ENCODE measurements at places on chromosomes 16 and 17.

GRCh38 chr16:50909831-50910735, 168.2 kb downstream of the CYLD start:
- no peak for DNase-seq

DNA sequence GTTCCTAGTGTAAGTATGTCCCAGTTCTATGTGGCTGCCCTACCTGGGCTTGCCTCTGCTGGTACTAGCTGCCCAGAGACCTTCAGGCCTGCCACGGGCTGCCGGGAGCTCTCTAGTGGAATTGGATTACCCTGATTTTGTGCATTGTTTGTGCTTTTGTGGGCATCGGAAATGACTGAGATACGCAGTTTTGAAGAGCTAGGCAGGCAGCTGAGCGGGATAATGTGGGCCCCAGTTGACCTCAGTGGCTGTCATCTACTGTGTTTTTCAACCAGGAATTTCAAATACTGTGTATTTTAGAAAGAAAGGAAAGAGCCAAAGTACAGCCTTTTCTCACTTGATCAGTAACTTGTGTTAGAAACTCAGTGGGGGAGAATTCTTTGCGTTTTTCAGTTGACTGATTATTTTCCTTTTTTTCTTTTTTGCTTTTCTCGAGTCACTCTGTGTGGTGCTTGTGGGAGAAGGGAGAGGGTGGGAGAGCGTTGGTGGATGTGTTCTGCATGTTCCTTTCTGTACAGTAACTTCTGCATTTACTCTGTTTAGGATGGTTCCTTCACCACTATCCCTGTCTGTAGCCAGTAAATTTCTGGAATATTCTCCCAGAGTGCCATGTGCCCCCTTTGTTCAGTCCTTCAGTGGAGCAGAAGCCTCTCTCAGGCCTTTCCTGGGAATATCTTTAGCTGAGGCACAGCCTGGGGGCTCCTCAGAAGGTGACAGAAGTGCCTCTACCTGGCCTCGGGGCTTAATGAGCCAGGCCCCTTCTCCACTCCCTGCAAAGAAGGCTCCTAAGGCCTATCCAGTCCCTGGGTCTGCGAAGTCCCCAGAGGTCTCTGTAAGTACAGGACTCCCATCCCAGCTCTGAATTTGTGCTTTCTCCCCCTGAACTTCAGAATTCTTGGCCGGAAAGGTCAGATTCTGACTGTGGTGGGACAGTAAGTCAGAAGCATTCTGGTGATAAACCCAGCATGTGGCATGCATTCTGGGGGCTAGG, 15.0 kb upstream of the SLC12A3 start:
- peak; percentile 86 for DNase-seq

GRCh38 chr16:48204825-48205151, 39.3 kb upstream of the LONP2 start:
- DNase-seq = no peak

- no peak for DNase-seq
Observed at GRCh38 chr16:19400711-19401110, 17.0 kb upstream of the TMC5 start.

DNA sequence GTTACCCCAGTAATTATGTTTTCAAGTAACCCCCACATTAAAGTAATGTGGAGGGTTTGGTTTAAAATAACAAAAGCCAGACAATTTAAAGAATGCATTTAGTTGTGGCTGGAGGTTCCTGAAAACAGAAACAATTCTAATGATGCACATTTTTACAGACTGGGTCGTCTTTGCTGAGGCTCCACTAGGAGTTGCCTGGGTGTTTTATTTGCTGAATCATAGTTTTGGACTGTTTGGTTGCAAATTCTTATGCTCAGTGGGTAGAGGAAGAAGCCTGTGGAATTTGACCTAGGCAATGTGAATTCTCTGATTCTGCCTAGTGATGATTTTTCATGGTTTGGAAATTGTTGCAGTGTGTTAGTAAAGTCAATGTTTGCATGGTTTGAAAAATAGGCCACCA, 16.3 kb downstream of the SHISA9 start:
- DNase-seq = peak; percentile 79

GRCh38 chr17:35238821-35239220, 4.1 kb upstream of the SLFN5 start:
- no peak for DNase-seq

DNA sequence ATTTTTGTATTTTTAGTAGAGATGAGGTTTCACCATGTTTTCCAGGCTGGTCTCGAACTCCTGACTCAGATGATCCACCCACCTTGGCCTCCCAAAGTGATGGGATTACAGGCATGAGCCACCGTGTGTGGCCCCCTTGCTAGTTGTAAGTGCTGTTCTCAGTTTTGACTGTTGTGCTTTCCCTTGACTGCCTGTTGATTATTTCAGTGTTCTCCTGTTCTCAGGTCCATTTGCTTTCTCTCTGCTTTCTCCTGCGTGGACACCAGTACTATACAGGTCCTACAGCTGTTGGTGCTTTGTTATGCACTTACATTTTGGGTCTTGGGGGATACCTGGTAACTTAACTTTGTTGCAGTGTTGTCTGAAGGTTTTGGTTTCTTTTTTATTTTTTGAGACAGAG, 8.2 kb downstream of the CASC3 start:
- no peak for DNase-seq

GRCh38 chr17:75894049-75894733, 2.6 kb downstream of the TRIM65 start:
- DNase-seq = no peak

DNA sequence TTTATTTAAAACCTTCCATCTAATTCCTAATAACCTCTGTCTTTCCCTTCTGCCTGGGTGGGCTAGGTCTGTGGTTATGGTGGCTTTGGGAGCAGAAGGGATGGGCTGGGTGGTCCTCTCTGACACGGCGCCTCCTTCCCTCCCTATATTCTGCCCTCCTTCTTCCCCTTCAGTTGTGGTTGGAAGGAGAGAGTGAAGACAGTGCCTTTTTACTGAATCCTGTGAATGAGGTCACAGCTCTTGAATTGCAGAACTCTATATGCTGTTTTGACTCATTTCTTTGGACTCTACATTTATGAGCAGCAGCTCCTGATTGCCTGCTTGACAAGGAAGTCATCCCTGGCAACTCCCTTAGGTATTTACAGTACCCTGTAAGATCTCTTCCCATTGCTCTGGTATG, 256.0 kb upstream of the ELAC2 start:
- DNase-seq = no peak

- no peak for DNase-seq
Observed at GRCh38 chr16:86601356-86601755, 23.0 kb downstream of the FOXL1 start.

DNA sequence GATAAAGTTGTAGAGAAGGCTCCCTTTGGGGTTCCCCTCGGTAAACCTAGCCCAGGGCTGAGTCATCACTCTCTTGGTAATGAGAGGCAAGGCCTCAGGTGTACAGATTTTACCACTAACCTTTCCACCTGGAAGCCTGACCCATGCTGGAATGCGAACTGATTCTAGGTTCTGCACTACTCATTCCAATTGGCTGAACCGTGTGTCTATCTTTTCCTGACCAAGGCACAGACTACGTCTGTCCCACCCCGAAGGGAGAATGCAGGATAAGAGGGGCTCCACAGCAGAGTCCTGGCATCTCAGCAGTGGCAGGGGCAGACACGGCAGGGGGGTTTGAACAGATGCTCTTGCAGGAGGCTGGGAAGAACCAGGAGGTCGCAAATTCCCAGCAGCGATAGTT, 65.4 kb upstream of the B4GALNT2 start:
- DNase-seq = no peak

- DNase-seq = peak; percentile 43
Observed at GRCh38 chr17:40448639-40449261, 5.5 kb downstream of the IGFBP4 start.

GRCh38 chr17:13576661-13577526, 24.8 kb downstream of the HS3ST3A1 start:
- no peak for DNase-seq

DNA sequence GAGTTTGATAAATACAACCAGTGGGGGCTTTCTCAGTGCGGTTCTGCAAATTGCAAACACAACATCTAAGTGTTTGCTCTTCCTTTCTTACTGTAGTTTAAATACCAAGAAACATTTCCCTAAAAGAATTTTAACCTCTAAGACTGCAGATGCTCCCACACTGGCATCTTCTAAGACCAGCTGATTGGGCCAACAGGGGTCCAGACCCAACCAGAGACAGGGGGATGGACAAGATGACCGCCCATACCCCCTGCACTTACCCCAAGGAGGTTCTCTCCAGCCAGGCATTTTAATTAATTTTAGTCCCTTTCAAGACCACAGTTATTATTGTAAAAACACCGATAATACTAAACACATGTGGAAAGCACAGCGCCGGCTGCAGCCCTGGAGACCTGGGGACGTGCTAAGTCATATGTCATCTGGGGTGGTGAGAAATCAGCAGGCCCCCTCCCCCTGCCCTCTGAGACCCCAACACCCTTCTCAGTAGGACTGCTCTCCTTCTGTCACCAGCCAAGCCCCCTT, 242.3 kb downstream of the SOX9 start:
- DNase-seq = no peak

GRCh38 chr16:2054543-2055245, 6.9 kb downstream of the TSC2 start:
- DNase-seq = no peak

DNA sequence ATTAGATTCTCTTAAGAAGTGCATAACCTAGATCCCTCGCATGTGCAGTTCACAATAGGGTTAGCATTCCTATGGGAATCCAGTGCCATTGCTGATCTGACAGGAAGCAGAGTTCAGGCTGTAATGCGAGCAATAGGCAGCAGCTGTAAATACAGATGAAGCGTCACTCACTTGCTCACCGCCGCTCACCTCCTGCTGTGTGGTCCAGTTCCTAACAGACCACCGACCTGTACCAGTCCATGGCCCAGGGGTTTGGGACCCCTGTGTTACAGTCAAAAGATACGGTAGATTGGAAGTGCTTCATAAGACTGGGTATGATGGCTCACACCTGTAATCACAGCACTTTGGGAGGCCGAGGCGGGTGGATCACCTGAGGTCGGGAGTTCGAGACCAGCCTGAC, 2.8 kb downstream of the STAT5A start:
- DNase-seq = no peak

DNA sequence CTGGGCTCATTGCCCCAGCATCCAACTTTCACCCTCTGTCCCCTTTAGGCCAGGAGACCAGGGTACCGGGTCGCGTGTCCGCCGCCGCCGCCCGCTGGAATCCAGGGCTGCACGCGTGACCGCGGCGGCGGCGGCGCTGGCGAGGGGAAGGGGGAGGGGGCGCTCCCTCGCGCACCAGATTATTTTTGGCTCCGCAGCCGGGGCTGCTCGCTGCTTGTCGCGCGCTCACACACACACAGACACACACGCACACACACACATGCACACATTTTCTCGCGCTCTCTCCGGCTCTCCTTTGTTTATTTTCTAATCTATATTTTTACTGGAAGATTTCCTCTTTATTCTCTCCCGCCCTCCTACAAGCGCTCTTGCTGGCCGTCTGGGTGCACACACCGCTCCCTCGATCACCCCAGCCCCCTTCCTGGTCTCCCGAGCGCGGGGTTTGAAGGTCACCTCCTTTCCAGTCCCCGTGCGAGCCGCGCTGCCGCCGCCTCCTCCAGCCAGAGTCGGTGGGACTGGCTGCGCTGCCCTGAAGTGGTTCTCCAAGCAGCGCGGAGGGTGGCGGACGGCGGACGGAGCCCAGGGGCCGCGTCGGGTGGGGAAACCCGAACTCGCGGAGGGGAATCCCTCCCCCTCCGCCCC, 921.4 kb upstream of the EEF2KMT start:
- DNase-seq = no peak

DNA sequence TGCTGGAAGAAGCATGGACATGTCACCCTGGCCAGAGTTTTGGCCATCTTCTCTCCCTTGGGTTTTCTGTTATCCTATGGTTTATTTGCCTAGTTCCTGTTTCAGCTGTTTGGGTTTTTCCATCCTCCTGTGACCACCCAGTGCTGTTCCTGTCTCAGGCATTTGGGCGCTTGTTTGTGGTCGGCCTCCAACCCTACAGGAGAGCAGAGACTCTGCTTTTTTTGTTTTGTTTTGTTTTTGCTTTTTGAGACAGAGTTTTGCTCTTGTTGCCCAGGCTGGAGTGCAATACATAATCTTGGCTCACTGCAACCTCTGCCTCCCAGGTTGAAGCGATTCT, 3.3 kb upstream of the ZC3H7A start:
- no peak for DNase-seq

- DNase-seq = no peak
Observed at GRCh38 chr16:58658796-58659211, 25.8 kb downstream of the SLC38A7 start.

DNA sequence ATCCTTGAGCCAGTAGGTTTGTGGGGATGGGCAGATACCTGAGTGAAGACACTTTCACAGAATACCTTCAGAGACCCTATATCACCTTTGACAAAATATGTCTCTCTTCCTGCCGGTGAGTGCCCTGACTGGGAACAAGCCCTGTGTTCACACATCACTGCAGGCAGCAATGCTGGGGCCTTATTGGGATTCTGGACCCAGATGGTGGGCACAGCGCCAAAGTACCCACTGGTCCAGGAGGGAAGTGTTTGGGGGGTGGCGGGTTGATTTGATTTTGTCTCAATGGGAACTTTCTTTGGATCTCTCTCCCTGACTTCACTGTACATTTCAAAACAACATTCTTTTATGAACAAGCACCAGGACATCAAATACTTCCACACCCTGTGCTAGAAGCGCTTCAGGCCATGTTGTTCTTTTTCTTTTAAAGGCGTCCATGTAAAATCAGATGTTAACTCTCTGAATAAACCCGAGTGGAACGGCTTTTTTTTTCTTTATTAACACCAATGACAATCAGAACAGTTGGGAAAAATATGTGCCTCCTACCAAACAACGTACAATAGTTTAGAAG, 62.4 kb upstream of the AKTIP start:
- DNase-seq = no peak

- peak; percentile 40 for DNase-seq
Observed at GRCh38 chr17:63911657-63912100, 621 bp upstream of the CSHL1 start.

- no peak for DNase-seq
Observed at GRCh38 chr17:53335443-53335842, 487.3 kb upstream of the KIF2B start.

- DNase-seq = no peak
Observed at GRCh38 chr16:27598220-27598619, 48.3 kb downstream of the KATNIP start.

- DNase-seq = no peak
Observed at GRCh38 chr16:82563401-82563800, 63.4 kb upstream of the CDH13 start.

- DNase-seq = peak; percentile 89
Observed at GRCh38 chr16:30984669-30985400, at the start of gene HSD3B7. Gene HSD3B7 (plus strand): TSS chr16:30985207. CDS start chr16:30985659, 452 bp downstream.

DNA sequence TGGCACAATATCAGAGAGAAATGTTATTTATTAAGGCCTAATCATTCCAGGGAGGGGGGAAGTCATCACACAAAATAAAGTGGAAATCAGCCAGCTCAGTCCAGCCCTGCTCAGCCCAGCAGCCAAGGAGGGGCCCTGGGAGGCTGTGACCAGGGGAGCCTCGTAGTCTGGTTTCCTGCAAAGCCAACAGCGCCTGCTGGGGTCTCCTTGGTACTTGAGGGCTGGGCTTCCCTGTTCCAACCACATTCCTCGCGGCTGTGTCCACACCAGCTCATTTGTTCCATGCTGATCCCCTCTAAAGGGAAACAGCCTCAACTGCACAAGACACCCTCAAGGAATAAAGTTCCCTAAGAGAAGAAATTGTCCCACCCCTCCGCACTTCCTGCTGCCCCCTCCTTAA, 154.0 kb downstream of the TMEM132E start:
- DNase-seq = no peak

GRCh38 chr16:87203060-87203656, 114.0 kb downstream of the C16orf95 start:
- peak; percentile 91 for DNase-seq
